ENCODE measurements at places on chromosomes 4 and X.

- DNase-seq: no peak
These were observed 71.3 kb downstream of the EVC2 start for GRCh38 chr4:5636766-5637670.

- no peak for DNase-seq
These were observed 871.3 kb downstream of the RAB28 start for GRCh38 chr4:12612876-12613275.

DNA sequence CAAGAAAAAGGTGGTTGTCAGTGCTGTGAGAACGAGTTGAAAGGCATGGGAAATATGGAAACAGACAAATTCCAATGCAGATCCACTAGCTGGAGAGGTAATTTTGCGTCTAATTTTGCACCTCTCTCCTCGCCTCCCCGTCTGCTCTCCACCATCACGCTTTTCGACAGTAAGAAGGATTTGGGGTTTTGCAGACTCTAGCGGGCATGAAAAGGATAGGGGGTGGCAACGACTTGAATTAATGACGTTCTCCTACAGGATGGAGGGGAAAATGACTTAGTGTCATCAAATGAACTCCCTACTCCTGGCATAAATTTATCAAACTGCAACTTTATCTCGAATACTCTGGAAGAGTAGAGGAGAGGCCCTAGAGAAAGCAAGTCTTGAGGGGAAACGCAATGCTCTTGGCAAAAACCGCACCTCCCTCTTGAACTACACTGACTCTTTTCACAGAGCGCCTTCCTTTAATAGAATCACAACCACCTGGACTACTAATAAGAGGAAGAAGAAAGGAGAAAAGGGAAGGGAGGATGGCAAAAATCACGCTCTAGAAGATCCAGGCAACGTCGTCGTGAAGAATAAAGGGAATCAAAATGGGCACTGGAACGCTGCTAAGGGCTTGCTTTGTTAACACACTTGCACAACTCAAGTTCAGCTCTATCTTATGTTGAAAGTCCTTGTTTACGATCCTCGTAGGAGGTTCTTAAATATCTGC lies 871 bp upstream of the SLITRK2 start:
- no peak for DNase-seq

GRCh38 chrX:20378233-20378920 lies 111.7 kb upstream of the RPS6KA3 start:
- no peak for DNase-seq

GRCh38 chr4:15145709-15146108 lies 143.4 kb downstream of the CPEB2 start:
- DNase-seq: no peak

Measured in anterior cingulate cortex (tissue), 58 donors.